Smooth muscle cell of the umbilical artery (primary cell): ENCODE measurements at places on chromosomes 1 and 21. TPM values are rescaled to one million over a fixed set of nuclear protein-coding genes. Genes with fewer than 3 reads are reported as not detected.

ABCG1 gene
- total RNA-seq, result 0.30 and 0.60 TPM in 2 replicates

TCHH gene
- total RNA-seq, result not detected in 2 replicates

HSD3B1 gene
- total RNA-seq, result not detected in 2 replicates

FALEC gene
- total RNA-seq, result not detected in 2 replicates

S100A3 gene
- 0.59 and 1.4 TPM in 2 replicates for total RNA-seq

NPR1 gene
- total RNA-seq, result under 0.01 and 0.05 TPM in 2 replicates

ARHGEF10L gene
- 15.4 and 22.3 TPM in 2 replicates for total RNA-seq

LAMC2 gene
- 203 and 594 TPM in 2 replicates for total RNA-seq

OR2L2 gene
- total RNA-seq, result not detected in 2 replicates

DRAM2 gene
- 39.6 and 76.6 TPM in 2 replicates for total RNA-seq

LMOD1 gene
- 10.1 and 27.0 TPM in 2 replicates for total RNA-seq

FCER1A gene
- not detected in 2 replicates for total RNA-seq

WNT3A gene
- total RNA-seq, result not detected in 2 replicates

GPA33 gene
- total RNA-seq, result not detected in 2 replicates

MTX1 gene
- 38.0 and 43.1 TPM in 2 replicates for total RNA-seq

INPP5B gene
- 20.8 and 25.8 TPM in 2 replicates for total RNA-seq

GBP3 gene
- total RNA-seq, result 7.1 and 49.6 TPM in 2 replicates

CYP4X1 gene
- not detected in 2 replicates for total RNA-seq

HCRTR1 gene
- total RNA-seq, result 0.14 and 0.30 TPM in 2 replicates

LRRC71 gene
- 0.37 TPM in 1 of 2 replicates, not detected in the other for total RNA-seq

CTSS gene
- total RNA-seq, result 2.2 and 4.2 TPM in 2 replicates

CNTN2 gene
- not detected in 2 replicates for total RNA-seq

BRINP3 gene
- total RNA-seq, result 0.65 and 3.0 TPM in 2 replicates

MNDA gene
- total RNA-seq, result not detected in 2 replicates

TDRD5 gene
- not detected in 2 replicates for total RNA-seq

FAAH gene
- 0.30 and 1.6 TPM in 2 replicates for total RNA-seq

OR10J1 gene
- total RNA-seq, result not detected in 2 replicates

GPR89B gene
- total RNA-seq, result 16.3 and 21.7 TPM in 2 replicates

TMEM52 gene
- total RNA-seq, result 0.32 TPM in 1 of 2 replicates, not detected in the other

KRTAP19-3 gene
- not detected in 2 replicates for total RNA-seq

LCE2B gene
- total RNA-seq, result not detected in 2 replicates

ELAVL4 gene
- not detected in 2 replicates for total RNA-seq
